Liver (tissue), 10 donors: ENCODE measurements at places on chromosomes 13 and 19. TPM values are rescaled to one million over a fixed set of nuclear protein-coding genes. Genes with fewer than 3 reads are reported as not detected.

- no peaks in the 10 kb centered on the region for H3K27me3 ChIP-seq
- DNase-seq, result no peak
- no peaks in the 10 kb centered on the region for H3K36me3 ChIP-seq
Measured at GRCh38 chr13:20258208-20258962, 26.3 kb upstream of the GJB6 start.

DNA sequence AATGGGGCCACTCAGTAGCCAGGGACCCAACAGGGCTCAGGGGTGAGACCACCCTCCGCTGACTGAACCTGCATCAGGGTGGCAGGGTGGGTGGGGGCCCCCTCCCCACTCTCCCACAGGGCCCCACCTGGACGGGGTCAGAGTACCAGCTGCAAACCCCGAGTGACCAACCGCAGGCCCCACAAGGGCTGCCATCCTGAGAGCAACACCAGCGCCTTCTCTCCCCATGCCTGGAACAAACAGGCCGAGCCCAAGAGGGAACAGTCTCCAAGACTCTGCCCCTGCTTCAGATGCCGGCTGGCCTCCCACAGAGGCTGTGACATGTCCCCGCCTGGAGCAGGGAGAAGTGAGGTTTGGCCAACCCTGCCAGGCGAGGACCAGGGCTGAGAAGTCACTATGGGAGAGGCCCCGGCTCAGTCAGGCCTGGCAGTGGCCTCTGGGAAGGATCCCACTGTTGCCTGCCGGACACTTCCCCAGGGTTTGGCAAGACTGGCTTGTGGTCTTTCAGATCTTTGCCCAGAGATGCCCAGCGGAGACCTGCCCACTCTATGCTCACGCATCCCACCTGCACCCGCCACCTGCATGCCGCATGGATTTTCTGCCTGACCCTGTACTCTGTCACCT lies 27.2 kb downstream of the MPND start:
- H3K4me1 ChIP-seq, result peaks cover 24% of the 10 kb centered on the region
- peaks cover 12% of the 10 kb centered on the region for H3K36me3 ChIP-seq
- H3K27me3 ChIP-seq, result no peaks in the 10 kb centered on the region
- no peak overlapping the region for H3K27ac ChIP-seq
- DNase-seq, result no peak
- H3K4me3 ChIP-seq, result no peak overlapping the region

DNA sequence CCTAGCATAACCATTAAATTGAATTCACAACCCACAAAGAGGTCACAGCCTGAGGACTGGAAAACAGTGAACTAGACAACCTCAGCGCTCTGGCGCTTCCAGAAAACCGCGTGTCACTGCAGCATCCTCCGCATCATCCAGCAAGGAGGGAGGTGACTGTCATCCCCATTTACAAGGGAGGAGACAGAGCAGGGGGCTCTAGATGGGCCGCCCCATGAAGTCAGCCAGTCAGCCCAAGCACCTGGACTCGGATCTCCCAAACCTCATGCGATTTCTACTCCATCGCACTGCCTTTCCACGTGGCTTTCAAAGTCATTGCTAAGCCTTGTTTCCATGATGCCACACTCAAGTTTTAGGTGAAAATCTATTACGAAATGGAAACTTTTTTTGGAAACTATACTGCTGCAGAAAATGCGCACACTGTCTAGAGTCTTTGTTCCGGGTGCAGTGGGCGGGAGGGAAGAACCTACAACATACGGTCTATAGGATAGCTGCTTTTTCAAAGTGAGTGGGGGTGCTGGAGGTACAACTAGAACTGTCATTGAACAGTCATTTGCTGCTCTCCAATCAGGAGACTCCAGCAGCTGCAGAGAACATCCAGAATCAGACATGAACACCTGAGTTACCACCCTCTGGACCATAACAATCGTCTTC lies 2.8 kb downstream of the AP3D1 start:
- DNase-seq, result no peak
- H3K4me3 ChIP-seq, result no peak overlapping the region
- H3K27ac ChIP-seq, result no peak overlapping the region
- H3K36me3 ChIP-seq, result peaks cover 3% of the 10 kb centered on the region
- peaks cover 39% of the 10 kb centered on the region for H3K4me1 ChIP-seq

GRCh38 chr19:38912600-38913514 lies 871 bp upstream of the CCER2 start:
- no peaks in the 10 kb centered on the region for H3K4me1 ChIP-seq
- no peak for DNase-seq
- no peak overlapping the region for H3K4me3 ChIP-seq
- H3K36me3 ChIP-seq, result peaks cover 4% of the 10 kb centered on the region
- H3K27ac ChIP-seq, result no peak overlapping the region

DNA sequence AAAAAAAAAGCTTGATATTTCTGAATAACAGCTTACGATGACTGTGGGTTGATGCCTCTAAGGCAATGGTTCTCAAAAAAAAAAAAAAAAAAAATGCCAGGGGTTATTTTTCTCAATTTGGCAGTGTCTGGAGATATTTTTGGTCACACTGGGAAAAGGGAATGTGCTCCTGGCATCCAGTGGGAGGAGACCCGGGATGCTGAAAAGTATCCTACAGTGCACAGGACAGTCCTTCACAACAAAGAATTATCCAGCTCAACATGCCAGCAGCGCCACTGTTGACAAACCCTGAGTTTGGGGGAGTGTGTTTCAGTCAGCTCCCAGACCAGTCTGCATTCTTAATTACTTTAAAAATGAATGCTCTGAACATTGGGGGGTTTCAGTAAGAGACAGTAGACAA lies 54.5 kb downstream of the FLT3 start:
- DNase-seq, result no peak
- no peaks in the 10 kb centered on the region for H3K4me1 ChIP-seq
- no peak overlapping the region for H3K4me3 ChIP-seq
- H3K27ac ChIP-seq, result no peak overlapping the region
- no peaks in the 10 kb centered on the region for H3K27me3 ChIP-seq

Gene CRX
- not detected for total RNA-seq

Gene STOML3
- total RNA-seq, result not detected

Gene TUBA3C
- not detected for total RNA-seq

Gene CYP2S1
- 1.6 TPM for total RNA-seq

- no peaks in the 10 kb centered on the region for H3K36me3 ChIP-seq
- no peak for DNase-seq
- peaks cover 13% of the 10 kb centered on the region for H3K27me3 ChIP-seq
- H3K4me3 ChIP-seq, result no peak within 1 kb of the TSS
Measured at GRCh38 chr19:29525901-29526729, at the start of gene VSTM2B. Gene VSTM2B (plus strand): TSS chr19:29525994. CDS start chr19:29526584, 590 bp downstream.
